Prostate gland (tissue), 2 donors: ENCODE measurements at places on chromosomes 1 and 21. TPM values are rescaled to one million over a fixed set of nuclear protein-coding genes. Genes with fewer than 3 reads are reported as not detected.

Gene TAS1R1
- 1.5 TPM for total RNA-seq

Gene AIM2
- total RNA-seq, result not detected

Gene TNFRSF18
- 3.5 TPM for total RNA-seq

Gene WNT2B
- total RNA-seq, result 3.2 TPM

Gene RNU1-2
- under 0.01 TPM for total RNA-seq

Gene CAPN8
- total RNA-seq, result 3.0 TPM
